IPS DF 6.9 (cell line): ENCODE measurements at places on chromosomes 11 and 22.

- DNase-seq, result no peak
Observed at GRCh38 chr22:16695261-16695660, 102.7 kb upstream of the CCT8L2 start.

DNA sequence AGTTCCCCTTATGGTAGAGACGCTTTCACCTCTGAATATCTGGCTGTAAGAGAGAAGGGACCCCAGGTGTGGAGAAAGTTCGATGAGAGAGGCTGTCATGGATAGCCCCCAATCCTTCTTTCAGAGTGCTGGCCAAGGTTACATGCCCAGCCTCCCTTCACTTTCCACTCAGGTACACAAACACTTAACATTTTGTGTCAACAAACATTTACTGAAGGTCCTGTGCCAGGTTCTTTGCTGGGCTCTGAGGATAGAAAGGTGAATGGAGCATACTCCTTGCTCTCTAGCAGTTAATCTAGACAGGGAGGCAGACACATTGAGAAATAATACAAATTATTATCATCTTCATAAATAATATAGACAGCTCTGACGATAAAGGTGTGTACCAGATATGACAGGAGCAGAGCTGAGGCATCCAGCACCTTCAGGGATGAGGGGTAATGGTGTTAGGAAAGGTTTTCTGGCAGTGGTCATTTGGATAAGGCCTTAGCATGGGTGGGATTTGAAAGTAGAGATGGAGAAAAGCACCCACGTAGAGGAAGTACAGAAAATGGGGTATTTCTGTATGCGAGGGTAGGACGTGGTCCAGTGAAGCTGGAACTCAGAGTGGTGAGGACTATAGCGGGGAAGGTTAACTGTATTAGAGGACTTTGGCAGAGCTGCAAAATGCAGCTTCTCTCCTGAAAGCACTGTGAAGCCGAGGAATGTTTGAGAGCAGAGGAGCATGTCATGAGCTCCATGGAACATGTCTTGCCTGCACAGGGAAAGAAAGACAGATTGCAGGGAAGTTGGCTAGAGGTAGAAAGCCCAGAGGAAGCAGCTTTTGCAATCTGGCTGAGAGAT is 19.6 kb downstream of the PPFIBP2 start:
- DNase-seq, result no peak

DNA sequence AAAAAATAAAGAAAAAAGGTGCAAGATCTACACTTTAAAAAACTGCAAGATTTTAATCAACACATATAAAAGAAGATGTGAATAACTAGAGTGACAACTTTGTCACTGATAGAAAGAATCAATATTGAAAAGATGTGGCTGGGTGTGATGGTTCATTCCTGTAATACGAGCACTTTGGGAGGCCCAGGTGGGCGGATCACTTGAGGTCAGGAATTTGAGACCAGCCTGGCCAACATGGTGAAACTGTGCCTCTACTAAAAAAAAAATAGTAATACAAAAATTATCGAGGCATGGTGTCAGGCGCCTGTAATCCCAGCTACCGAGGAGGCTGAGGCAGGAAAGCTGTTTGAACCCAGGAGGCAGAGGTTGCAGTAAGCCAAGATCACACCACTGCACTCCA is 21.0 kb upstream of the FBLN1 start:
- DNase-seq, result no peak

GRCh38 chr11:35539256-35539655 is 13.8 kb upstream of the PAMR1 start:
- no peak for DNase-seq

- no peak for DNase-seq
Observed at GRCh38 chr11:92286709-92287108, 62.1 kb downstream of the FAT3 start.
